Ovary (tissue), 10 donors: ENCODE measurements at places on chromosomes 1 and 21. TPM values are rescaled to one million over a fixed set of nuclear protein-coding genes. Genes with fewer than 3 reads are reported as not detected.

DNA sequence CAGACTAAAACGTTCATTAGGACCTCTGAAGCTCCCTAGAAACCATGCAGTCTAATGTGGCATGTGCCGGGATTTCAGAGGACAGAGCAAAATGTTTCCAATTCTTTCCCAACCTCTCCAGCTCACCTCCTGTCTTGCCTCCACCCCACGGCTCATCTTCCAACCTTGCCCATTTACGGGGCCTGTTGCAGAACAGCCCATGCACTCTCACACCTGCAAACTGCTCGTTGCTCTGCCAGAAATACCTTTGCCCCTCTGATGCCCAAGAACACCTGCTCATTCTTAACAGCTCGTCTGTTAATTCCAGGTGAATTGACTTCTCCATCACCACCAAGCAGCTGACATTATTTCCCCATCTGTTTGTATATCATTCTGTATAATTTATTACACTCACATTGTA is 53.9 kb upstream of the LBR start:
- no peak overlapping the region for H3K27ac ChIP-seq
- DNase-seq, result no peak
- H3K4me3 ChIP-seq, result no peak overlapping the region
- no peaks in the 10 kb centered on the region for H3K36me3 ChIP-seq

DNA sequence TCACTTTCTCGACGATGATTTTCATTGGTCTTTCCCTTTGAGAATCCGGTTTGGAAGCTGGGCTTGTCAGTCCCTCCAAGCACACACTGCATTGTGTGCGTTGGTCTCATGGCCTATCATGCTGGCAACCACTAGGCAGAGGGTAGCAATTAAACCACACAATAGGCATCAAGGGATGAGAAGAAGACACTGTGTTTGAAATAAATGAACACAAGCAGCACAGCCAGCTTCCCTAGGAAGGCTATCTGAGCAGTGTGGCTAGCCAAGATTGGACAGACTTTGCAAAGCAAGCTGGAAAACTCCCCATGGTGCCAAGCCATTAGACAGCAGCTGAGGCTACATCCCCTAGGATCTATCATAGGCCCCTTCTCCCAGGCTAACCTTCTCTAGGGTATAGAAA is 288.7 kb downstream of the NUF2 start:
- no peak overlapping the region for H3K27ac ChIP-seq
- H3K4me3 ChIP-seq, result no peak overlapping the region
- DNase-seq, result no peak
- peaks cover 2% of the 10 kb centered on the region for H3K4me1 ChIP-seq
- H3K27me3 ChIP-seq, result no peaks in the 10 kb centered on the region

DNA sequence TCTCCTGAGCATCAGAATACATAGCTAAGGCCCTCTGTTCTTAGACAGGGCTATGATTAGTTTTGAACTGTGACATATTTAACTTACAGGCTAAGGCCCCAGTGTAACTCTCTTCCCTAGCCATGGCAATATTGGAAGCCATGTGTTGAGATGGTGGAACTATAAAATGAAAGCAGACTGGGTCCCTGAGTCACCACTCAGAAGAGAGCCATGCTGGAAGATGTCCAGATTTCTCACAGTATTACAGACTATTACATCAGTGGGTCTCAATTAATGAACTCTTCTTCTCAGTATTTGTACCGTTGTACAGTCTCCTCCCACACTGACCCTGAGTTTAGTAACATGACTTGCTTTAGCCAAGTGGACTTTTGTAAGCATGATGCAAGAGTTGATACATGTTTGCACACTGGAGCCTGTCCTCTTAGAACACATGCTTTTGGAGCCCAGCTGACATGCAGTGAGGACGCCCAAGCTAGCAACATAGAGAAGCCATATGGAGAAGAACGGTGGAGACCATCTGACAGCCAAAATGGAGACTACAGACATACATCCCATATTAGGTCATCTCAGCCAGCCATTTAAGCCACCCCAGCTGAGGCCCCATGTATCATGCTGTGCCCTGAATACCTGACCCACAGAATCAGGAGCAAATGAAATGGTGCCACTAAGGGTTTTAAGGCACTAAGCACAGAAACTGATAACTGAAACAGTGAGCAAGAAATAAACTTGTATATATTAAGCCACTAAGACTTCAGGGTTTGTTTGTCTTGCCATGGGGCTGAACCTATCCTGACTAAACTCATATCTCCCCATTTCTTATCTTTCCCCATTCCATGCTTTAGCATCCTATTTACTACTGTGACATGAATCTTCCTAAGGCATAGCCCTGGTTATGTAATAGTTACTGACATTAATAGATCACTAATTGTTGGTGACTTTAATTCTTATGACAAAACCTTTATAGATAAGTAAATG is 24.4 kb downstream of the TBX15 start:
- H3K36me3 ChIP-seq, result no peaks in the 10 kb centered on the region
- DNase-seq, result no peak
- H3K27me3 ChIP-seq, result no peaks in the 10 kb centered on the region
- no peak overlapping the region for H3K4me3 ChIP-seq
- H3K4me1 ChIP-seq, result no peaks in the 10 kb centered on the region
- H3K27ac ChIP-seq, result no peak overlapping the region

- H3K27me3 ChIP-seq, result no peaks in the 10 kb centered on the region
- H3K4me1 ChIP-seq, result no peaks in the 10 kb centered on the region
- no peak overlapping the region for H3K4me3 ChIP-seq
Observed at GRCh38 chr1:51966559-51966958, 23.9 kb downstream of the RAB3B start.

DNA sequence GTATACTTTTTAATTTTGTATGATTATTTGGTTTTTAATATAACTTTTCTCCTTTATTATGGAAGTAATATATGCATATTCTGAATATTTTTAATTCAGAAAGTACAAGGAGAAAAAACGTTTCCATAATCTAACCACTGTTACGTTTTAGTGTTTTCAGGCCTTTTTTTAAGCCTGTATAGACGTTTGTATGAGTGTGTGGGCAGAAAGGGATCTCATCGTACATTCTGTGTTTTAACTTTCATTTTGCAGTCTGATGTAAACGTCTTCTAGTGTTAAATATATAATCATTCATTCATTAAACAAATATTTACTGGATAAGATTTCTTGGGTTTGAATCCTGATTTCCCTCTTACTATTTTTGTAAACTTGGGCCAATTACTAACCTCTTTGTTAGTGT is 38.0 kb upstream of the PLEKHO1 start:
- no peaks in the 10 kb centered on the region for H3K4me1 ChIP-seq
- no peak overlapping the region for H3K27ac ChIP-seq
- DNase-seq, result no peak
- no peak overlapping the region for H3K4me3 ChIP-seq
- no peaks in the 10 kb centered on the region for H3K36me3 ChIP-seq
- no peaks in the 10 kb centered on the region for H3K27me3 ChIP-seq

DNA sequence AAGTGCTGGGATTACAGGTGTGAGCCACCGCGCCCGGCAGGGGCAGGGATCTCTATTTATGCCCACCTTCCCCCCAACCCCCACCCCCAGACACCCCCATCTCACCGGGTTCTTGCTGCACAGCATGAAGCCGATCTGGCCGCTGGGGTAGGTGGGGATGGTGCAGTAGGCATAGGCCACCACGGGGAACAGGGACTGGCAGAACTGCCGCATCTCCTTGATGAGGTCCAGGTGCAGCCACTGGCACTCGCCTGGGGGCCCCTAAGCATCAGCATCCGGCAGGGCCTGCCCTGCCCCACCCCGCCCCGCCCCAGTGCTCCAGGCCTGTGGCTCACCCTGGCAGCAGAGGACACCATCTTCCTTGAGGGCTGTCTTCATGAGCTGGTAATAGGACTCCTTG is 4.1 kb downstream of the SRM start:
- H3K27me3 ChIP-seq, result no peaks in the 10 kb centered on the region
- H3K4me1 ChIP-seq, result peaks cover 9% of the 10 kb centered on the region
- H3K27ac ChIP-seq, result no peak overlapping the region

Gene HJV
- polyA plus RNA-seq, result not detected

Gene TATDN3
- 9.2 TPM for polyA plus RNA-seq

Gene TDRD5
- polyA plus RNA-seq, result 0.27 TPM

Gene SCNM1
- polyA plus RNA-seq, result 38.9 TPM

Gene SLAMF7
- 0.36 TPM for polyA plus RNA-seq

Gene EPHA2
- polyA plus RNA-seq, result 6.1 TPM

Gene ACOT7
- polyA plus RNA-seq, result 20.7 TPM
